MG63 (cell line): ENCODE measurements at places on chromosomes 12 and 14. TPM values are rescaled to one million over a fixed set of nuclear protein-coding genes. Genes with fewer than 3 reads are reported as not detected.

DNA sequence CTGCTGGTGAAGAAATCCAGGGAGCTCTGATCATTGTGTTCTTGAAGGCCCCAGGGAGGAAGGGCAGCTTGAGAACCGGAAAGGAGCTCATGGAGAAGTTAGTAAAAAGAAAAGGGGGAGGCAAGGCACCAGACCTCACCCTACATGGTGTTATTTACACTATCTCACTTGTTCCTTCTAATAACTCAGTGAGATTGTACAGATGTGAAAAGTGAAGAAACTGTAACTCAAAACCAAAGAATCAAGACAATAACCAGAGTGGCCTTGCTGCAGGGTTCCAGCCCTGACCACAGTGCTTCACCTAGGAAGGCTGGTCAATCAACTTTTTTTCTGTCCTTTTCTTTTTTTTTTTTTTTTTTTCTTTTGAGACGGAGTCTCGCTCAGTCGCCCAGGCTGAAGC is 353.6 kb downstream of the TMTC2 start:
- no peak for DNase-seq

GRCh38 chr12:2877953-2878732 is 1.1 kb downstream of the RHNO1 start:
- no peak for DNase-seq

GRCh38 chr14:68074765-68075381 is 255.3 kb downstream of the RAD51B start:
- no peak for DNase-seq

DNA sequence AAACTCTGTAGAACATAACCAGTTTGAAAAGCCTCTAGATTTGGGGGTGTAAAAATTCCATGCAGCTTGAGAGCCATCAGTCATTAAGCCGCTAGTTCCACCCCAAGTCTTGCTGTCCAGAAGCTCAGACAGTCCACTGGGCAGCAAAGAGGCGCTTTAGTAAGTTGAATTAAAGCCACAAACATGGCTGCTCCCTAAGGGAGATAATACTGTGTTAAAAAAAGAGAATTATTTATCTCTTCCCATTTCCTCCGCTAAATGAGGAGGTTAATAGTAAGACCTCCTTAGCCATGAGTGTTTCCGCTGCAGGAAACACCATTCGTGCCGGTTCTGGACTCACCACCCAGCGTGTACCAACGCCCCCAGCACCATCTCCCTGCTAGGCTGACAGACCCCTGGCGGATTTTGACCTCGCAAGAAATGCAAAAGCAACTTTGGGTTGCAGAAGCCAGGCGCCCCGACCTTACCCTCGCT is 536 bp downstream of the TM7SF3 start:
- DNase-seq = no peak

Gene RNASE4
- total RNA-seq = 2.3 and 6.1 TPM in 2 replicates
